Kidney epithelial cell (primary cell): ENCODE measurements at places on chromosomes 5 and 9. TPM values are rescaled to one million over a fixed set of nuclear protein-coding genes. Genes with fewer than 3 reads are reported as not detected.

The PCDHA7 gene
- total RNA-seq, result 0.07 and 0.25 TPM in 2 replicates

DNA sequence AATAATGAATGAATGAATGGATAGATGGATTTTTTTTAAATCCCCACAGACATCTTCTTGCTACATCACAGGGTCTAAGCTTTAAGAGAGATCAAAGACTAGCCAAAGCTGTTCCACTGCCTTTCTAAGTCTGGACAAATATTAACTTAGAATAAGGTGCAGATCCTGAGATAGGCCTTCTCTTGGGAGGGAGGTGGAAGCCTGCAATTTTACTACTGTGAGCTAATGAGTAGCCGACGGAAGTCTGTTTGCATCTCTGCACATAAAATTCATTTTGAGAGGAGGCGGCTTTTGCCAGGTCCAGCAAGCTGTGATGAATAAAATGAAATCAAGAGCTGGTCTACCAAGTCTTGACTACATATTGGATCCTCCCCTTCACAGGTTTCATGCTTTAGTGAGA lies 484.9 kb downstream of the TMEM38B start:
- no peak for DNase-seq

The B4GALT1 gene
- 86.1 and 103 TPM in 2 replicates for total RNA-seq

The ITGA2 gene
- total RNA-seq, result 62.0 and 64.7 TPM in 2 replicates

DNA sequence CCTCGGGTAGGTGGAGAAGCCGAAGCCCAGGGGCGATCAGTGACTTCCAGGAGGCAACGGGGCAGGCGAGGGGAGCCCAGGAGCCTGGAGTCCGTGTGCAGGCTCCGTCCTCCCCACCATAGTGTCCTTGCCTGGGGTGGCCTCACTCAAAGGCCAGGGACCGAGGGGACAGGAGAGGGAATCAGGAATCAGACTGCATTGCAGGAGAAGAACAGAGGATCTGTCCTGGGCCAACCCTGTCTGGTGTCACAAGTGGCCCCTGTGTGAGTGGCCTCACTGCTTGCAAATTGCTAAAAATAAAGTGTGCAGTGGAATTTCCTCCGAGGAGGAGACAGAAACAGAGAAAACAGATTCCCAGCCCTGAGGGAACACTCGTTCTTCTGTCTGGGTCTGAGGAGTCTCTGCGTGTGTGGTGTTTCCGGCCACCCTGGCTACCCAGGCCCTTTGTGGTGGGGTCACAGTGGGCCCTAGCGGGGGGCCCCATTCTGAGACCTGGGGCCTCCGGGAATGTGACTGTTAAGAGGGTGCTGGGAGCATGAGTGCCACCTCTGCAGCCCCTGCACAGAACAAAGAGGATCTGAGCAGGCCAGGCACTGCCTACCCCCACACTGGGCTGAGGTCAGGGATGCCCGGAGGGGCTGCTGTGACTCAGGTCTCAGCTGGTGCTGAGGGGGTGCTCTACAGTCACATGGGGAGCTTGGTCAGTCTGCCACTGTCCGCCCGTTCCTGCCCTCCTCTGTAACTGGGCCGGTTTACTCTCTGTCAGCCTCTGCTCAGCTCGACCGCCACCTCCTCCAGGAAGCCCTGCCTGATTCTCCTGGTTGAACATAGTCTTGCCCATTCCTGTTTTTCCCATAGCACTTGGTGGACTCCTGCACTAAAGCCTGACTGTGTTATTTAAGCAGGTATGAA lies 7.4 kb downstream of the TRAF1 start:
- no peak for DNase-seq

DNA sequence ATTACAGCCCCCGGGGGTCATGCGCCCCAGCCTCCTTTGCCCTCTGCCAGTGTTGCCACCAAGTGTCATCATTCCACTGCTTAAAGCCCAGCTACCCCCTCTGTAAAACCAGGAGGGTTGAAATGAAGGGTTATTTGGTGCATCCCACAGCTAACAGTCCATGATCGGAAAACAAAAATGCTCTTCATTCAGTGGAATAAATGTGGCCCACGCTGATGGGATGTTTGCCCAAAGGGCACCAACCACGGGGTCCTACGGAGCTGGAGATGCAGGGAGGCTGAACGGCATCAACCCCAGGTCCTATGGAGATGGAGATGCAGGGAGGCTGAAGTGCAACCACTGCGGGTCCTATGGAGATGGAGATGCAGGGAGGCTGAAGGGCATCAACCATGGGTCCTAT lies 218.5 kb upstream of the IRX1 start:
- DNase-seq, result no peak

- DNase-seq, result peak; percentile 88
These were observed 87.0 kb upstream of the TNC start for GRCh38 chr9:115204904-115205453.

GRCh38 chr9:78677326-78677725 lies 380.4 kb downstream of the PSAT1 start:
- DNase-seq, result no peak

The SLC36A1 gene
- 9.1 and 13.8 TPM in 2 replicates for total RNA-seq

The IL11RA gene
- 5.9 and 11.6 TPM in 2 replicates for total RNA-seq

- DNase-seq, result no peak
These were observed 142.5 kb upstream of the LPAR1 start for GRCh38 chr9:111180811-111181210.

DNA sequence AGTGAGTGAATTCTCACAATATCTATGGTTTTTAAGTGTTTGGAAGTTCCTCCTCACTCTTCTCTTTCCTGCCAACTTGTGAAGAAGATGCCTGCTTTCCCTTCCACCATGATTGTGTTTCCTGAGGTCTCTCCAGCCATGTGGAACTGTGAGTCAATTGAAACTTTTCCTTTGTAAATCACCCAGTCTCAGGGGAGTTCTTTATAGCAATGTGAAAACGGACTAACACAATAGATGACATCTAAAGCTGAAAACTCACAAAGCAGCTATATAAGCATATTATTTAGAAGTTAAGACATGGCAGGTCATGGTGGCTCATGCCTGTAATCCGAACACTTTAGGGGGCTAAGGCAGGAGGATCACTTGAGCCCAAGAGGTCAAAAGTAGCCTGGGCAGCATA lies 130.2 kb downstream of the ARRDC3 start:
- DNase-seq, result no peak

The ALDH1A1 gene
- 1.6 and 3.6 TPM in 2 replicates for total RNA-seq

- DNase-seq, result no peak
These were observed 5.1 kb downstream of the ITGA2 start for GRCh38 chr5:52994266-52994665.

The LCP2 gene
- total RNA-seq, result 0.07 and 0.13 TPM in 2 replicates

- DNase-seq, result no peak
These were observed 59.4 kb upstream of the NEK6 start for GRCh38 chr9:124198331-124198730.

GRCh38 chr9:128314697-128315096 lies 7.5 kb downstream of the TRUB2 start:
- no peak for DNase-seq

The GAS1 gene
- total RNA-seq, result 6.1 and 8.3 TPM in 2 replicates

GRCh38 chr9:28832168-28832770 lies 1259.0 kb upstream of the C9orf72 start:
- no peak for DNase-seq

The TICAM2 gene
- 0.55 and 2.3 TPM in 2 replicates for total RNA-seq

DNA sequence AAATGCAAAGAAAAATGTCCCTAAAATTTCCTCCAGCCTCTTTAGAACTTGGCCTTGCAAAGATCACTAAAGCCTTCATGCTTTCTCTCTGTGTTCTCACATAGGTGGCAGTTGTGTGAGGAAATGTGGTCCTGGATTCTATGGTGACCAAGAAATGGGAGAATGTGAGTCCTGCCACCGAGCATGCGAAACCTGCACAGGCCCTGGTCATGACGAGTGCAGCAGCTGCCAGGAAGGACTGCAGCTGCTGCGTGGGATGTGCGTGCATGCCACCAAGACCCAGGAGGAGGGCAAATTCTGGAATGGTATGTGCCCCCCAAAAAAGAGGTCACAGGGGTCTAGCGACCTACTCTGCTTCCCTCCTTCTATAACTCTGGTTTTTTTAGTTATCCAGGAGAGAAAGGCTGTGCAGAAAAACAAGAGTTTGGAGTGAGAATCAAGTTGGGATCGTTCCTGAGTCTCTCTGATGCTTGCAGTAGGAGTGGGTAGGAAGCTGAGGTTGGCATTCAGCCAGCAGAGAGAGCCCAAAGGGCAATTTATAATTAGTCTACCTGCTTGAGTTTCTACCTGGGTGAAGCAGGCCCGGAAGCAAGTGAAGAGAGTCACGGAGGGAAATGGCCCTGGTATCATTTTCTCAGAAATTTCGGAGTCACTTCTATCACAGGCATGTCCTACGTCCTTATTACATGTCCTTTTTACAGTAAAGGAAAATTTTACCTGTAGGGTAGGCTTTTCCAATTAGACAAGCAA lies 97.5 kb downstream of the RFK start:
- DNase-seq, result no peak

DNA sequence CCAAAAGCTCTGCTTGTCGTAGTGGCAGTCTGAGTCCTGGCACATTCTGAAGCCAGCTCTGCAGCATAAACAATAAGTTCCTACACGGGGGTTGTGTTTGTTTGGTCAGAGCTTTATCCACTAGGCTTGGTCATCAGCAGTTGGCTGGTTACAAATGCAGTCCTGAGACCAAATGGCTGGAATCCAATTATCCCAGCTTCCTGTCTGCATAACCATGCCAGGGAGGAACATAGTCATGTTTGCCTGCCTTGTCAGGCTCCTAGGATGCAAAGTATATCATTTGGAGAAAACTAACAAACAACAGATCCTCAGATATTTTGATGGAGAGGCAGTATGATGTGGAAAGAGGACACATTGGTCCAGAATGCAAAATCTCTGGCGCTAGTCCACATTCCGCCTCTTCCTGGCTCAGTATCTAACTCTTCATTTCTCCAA lies 85.8 kb downstream of the FBXO38 start:
- DNase-seq, result no peak

The TSLP gene
- total RNA-seq, result 0.29 and 0.68 TPM in 2 replicates

- no peak for DNase-seq
These were observed 4.6 kb upstream of the PRDM12 start for GRCh38 chr9:130659699-130660248.

The BARHL1 gene
- not detected in 2 replicates for total RNA-seq

GRCh38 chr5:8993031-8993430 lies 552.8 kb downstream of the SEMA5A start:
- no peak for DNase-seq

GRCh38 chr9:69089491-69089890 lies 53.9 kb downstream of the FXN start:
- DNase-seq, result no peak
